Thoracic aorta endothelial cell (primary cell): ENCODE measurements at places on chromosomes 1 and 21. TPM values are rescaled to one million over a fixed set of nuclear protein-coding genes. Genes with fewer than 3 reads are reported as not detected.

Gene LCE2C
- total RNA-seq, result not detected in 2 replicates

Gene OR2T2
- total RNA-seq, result not detected in 2 replicates

Gene FAM177B
- total RNA-seq, result not detected in 2 replicates

Gene IL20
- total RNA-seq, result not detected in 2 replicates

Gene SNX7
- total RNA-seq, result 76.6 and 77.2 TPM in 2 replicates

Gene BLACAT1
- total RNA-seq, result under 0.01 TPM in 1 of 2 replicates, not detected in the other
